ENCODE measurements at places on chromosomes 6 and 20. TPM values are rescaled to one million over a fixed set of nuclear protein-coding genes. Genes with fewer than 3 reads are reported as not detected.

- DNase-seq: no peak
- no peaks in the 10 kb centered on the region for H3K27me3 ChIP-seq
- H3K27ac ChIP-seq: no peak overlapping the region
- no peaks in the 10 kb centered on the region for H3K36me3 ChIP-seq
- no peaks in the 10 kb centered on the region for H3K4me1 ChIP-seq
Observed at GRCh38 chr6:98601716-98602115, 232.7 kb upstream of the POU3F2 start.

DNA sequence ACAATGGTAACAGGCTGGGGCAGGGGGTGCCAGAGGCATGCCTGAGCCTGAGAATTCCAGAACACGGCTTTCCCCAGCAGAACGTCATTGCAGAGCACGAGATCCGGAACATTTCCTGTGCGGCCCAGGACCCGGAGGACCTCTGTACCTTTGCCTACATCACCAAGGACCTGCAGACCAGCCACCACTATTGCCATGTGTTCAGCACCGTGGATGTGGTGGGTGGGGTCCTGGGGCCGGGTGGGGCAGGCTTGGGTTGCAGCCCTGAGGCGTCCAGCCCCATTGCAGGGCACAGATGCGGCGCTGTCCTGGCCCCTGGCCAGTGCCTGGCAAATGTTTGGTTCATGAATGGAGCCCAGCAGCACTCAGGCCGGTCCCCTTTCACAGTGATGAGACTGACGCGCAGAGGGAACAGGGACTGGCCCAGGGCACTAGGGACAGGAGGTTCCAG is 57.1 kb downstream of the TCP11 start:
- no peak overlapping the region for H3K27ac ChIP-seq
- H3K36me3 ChIP-seq: peaks cover 23% of the 10 kb centered on the region
- H3K4me3 ChIP-seq: no peak overlapping the region
- H3K27me3 ChIP-seq: no peaks in the 10 kb centered on the region

Gene CST4
- total RNA-seq: not detected

Gene C20orf141
- not detected for total RNA-seq

DNA sequence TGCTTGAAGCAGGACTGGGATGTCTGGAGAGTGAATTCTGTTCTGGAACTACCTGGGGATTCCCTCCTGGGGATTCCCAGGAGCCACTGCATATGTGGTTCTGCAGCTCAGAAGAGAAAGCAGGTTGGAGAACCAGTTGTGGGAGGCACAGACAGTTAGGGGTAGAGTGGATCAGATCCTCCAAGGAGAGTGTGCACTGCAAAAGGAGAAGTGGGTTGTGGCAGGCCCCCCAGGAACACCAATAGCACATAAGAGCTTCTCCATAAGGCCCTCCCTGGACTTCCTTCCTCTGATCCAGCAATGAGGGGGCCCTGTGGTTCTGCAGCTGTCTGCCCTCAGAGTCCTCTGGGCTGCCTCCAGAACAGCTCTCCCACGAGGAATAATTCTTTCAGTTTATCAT is 369.2 kb upstream of the CNR1 start:
- H3K27ac ChIP-seq: no peak overlapping the region
- no peak overlapping the region for H3K4me3 ChIP-seq

Data from activated CD4-positive, alpha-beta memory T cell treated with anti-CD3 and anti-CD28 coated beads for 36 hours (primary cell).